ENCODE measurements at places on chromosomes 7 and 10. TPM values are rescaled to one million over a fixed set of nuclear protein-coding genes. Genes with fewer than 3 reads are reported as not detected.

The WDR86 gene
- not detected for total RNA-seq

The MEST gene
- 177 TPM for total RNA-seq

The BTBD16 gene
- total RNA-seq = not detected

The PAX4 gene
- total RNA-seq = not detected

GRCh38 chr10:103582331-103583123, 89.0 kb downstream of the NEURL1 start:
- no peak for DNase-seq

- peak; percentile 86 for DNase-seq
Observed at GRCh38 chr10:61899069-61899531, 2.4 kb upstream of the ARID5B start.

DNA sequence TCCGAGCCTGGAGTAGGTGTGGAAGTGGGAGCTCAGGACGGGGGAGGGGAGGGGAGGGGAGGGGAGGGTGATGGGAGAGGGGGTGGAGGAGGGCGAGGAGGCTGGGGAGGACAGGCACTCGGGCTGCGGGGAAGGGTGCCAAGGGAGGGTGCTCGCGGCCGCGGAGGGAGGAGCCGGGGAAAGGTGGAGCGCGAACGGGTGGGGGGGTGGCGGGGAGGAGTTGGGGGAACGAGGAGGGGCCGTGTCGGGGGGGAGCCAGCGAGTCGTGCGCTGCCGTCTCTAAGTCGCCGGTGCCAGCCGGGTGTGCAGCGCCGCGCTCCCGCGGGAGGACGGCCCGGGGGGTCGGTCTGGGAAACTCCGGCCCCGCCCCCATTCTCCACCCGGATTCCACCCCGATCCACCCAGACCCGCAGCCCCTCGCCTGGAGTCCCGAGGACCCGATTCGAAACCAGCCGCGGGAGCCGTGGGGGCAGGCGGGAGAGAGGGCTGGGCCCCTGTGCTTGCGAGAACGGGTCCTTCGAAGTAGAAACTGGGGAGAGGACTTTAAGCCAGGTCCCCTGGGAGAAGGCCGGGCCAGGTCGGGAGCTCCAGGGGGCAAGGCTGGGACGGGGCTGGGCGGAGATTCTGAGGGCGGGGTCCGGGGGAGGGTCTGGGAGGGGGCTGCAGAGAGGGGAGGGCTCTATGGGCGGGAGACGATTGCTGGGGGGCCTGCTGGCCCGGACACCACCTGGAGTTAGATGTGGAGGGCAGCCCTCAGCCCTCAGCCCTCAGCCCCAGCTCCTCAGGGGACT, at the start of gene ZNF467:
Gene ZNF467, minus strand, starts transcription at position 143 of the 791 bp plus-strand sequence. CDS start 2,556 bp downstream, outside the sequence.
- peak; percentile 11 for DNase-seq

- DNase-seq = no peak
Observed at GRCh38 chr7:7746458-7746857, 28.1 kb upstream of the RPA3 start.

DNA sequence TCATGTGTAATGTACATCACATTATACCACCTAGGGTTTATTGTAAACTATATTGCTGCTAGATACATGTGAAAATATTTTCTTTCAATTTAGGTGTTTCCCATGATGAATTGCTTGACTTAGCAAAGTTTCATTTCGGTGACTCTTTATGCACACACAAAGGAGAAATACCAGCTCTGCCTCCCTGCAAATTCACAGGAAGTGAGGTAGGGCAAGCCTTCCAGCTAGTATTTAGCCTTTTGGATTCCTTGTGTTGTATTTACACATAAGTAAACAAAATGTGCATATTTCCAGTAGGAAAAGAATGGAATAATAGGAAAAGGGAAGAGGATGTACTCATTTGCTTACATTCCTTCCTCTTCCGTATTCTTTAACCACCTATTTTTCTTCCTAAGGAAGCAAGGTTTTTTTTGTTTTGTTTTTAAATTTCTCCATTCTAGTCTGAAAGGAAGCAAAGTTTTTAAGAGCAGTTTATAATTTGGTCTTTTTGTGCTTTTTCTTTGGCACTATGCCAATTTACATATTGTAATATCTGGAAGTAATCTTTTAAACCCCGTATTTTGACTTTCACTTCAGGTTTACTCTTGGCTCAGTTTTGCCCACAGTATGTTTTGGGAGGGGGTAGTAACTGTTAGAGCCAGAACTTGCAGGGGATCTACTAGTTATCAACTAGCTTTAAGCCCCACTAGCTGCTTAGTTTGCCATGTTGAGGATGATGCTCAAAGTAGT, 10.4 kb downstream of the PMPCB start:
- no peak for DNase-seq

DNA sequence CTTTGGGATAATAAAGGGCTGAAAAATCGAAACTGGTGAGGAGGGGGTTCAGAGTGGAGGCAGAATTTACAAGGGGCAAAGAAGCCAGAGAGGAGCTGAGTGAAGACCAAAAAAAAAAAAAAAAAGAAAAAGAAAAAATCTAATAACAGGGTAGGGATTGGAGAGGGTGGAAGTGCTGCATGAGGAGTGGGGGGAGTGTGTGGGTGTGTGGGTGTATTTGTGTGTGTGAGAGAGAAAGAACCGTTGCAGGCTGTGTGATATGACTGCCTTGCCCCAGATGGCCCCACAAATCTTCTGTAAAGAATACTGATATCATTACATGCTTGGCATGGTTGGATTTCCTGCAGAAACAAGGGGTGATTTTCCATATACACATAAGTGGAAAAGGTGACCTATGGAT, 207.8 kb upstream of the IMMP2L start:
- DNase-seq = no peak

DNA sequence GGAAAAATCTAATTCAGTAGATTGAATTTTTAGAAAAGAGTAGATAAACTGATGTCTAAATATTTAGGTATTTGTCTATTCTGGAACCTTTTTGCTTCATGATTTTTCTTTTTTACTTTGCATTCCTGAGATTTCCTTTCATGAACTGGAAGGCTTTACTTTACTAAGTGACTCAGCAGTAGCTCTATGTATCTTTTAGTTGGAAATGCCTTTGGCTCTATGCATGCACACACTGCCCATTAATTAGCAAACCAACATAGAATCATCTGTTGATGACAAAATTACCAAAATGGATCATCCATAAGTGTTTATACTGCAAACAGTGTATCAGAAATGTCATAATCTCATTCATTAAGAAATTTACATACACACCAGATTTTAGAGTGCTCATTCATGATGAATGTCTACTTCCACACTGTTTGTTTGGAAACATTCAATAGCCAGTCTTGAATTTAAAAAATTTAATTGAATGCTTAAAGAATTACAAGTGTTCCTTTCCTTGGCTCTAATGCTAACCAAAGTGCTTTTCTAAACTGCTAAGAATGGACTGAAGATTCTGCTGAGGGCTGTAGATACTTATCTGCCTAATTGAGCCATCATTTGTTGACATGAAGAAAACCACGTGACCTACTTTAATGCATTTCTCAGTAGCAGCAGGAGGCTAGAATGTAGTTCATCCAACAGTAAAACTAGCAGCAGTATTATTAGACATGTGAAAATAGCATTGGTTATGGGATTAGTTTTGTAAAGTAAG, 282.0 kb downstream of the ADK start:
- peak; percentile 76 for DNase-seq
